SK-N-MC (cell line): ENCODE measurements at places on chromosomes 7 and 10.

- DNase-seq, result no peak
Observed at GRCh38 chr7:3431306-3431705, 130.3 kb downstream of the SDK1 start.

- no peak for DNase-seq
Observed at GRCh38 chr10:125056161-125057132, 103.9 kb downstream of the CTBP2 start.

DNA sequence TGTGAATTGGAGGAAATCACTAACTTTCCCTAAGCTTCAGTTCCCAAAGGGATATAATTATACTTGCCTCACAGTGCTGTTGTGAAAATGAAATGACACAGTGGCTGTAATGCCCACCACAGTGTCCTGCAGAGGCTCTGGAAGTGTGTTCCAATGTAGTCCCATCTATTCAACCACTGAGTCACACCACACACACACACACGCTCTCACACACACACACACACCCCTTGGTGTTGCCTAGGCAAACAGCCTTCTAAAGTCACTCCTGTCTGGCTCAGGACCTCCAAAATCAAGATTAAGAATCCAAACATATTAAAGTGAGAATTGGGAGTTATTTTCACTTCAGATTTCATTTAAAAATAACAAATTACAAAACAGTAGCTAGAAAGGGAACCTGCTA lies 73.3 kb downstream of the NRCAM start:
- DNase-seq, result no peak

- DNase-seq, result no peak
Observed at GRCh38 chr7:115869801-115870200, 160.8 kb downstream of the TFEC start.

DNA sequence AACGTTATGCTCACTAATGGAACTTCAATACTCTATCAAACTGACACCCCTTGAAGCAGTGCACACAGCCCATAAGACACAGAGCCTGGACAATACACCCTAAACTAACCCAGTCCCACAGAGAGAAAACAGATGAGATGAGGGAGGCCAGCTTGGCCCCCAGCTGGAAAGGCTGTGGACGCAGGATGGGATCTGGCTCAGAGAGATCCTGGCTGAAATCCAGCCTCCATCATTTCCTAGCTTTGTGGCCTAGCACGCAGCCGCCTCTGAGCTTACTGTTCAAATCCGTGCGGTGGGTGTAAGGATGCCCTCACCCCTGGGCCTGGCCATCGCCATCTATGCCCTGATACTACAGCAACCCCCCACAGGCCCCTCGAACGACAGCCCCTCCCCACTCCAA lies 32.7 kb downstream of the SNX8 start:
- no peak for DNase-seq

DNA sequence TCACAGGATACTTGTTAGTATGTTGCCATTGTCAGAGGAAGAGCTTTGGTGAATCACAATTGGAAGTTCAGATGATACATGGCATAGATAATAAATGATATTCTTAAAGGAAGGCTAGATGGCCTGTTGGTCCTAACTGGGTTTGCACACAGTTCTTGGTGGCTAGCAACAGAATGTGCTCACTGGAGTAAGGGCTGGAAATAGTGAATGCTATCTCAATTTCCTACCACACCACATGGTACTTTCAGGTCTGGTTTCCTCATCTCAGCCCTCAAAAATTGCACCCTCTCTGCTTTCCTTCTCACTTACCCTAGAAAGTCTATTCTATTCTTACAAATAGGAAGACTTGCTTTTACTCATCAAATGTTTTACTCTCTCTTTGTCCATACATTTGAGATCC lies 622.5 kb downstream of the ANKRD7 start:
- DNase-seq, result no peak

DNA sequence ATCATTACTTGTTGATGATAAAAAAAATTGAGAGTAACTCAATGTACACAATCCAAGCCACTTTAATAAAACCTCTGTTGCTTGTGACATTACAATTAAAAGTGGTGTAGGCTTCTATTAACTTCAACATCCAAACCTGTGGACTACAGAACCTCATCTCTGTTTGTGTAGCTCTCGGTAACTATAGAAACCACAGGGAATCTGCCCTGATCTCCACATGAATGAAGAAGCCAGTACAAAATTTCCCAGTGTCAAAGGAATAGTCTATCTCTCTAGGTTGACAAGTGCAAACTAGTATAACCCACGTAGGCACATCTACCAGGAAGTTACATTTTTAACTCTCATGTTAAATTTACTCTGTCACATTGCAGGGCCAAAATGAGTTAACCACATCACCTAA lies 204.3 kb downstream of the CHCHD3 start:
- DNase-seq, result no peak

GRCh38 chr7:15867441-15867840 lies 181.0 kb upstream of the MEOX2 start:
- DNase-seq, result no peak

DNA sequence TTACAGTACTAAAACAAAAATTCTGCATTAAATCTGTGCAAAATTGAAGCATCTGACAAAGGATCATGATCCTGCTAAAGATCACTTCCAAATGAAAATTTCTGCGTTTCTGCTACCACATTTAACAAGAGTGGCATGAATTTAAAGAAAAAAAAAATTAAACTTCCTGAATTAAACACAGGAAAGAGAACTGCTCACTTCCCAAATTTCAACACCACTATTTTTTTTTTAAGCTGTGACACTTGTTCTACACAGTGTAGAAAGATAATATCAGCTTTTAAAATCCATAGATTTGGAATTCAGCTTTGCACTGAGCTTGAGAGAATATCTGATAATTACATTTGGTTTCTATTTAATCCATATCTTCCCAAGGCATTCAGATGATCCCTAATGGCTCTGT lies 73.6 kb downstream of the EPC1 start:
- no peak for DNase-seq

DNA sequence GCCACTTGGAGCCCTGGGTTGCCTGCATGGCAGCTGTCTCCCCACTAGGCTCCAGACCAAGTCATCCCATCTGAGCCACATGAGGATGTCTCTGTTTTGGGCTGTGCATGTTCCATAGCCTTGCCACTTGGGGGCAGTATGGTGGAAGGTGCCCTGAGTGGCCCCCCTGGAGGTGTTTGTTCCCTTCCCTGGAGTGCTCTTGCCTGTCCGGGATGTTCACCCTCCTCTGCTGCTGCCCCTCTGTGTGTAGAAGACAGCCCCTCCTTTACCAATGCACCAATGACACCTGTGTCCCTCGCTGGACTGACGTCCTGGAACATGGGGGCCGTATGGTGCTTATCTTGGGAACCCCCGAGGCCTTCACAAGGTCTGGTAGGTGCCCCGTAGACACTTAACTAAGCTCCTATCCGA lies 100.2 kb downstream of the ACTR3B start:
- no peak for DNase-seq

DNA sequence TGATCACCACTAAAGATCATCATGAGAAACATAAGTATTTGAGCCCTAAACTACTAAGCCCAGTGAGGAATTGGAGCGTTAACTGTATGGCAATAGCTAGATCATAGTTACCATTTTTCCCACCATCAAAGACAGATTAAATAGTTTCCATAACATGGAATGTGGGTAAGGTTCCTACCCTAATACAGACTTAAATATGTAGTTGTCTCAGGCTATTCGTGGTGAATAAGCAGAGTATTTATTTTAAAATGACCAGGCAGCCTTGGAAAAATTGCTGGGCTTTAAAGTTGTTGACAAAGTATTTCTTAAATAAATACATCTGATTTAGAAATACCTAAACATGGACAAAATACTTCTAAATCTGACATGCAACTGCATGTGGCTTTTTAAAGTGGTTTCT lies 106.8 kb downstream of the NT5C2 start:
- no peak for DNase-seq
